ENCODE measurements at places on chromosomes 11 and 22. TPM values are rescaled to one million over a fixed set of nuclear protein-coding genes. Genes with fewer than 3 reads are reported as not detected.

The C11orf24 gene
- total RNA-seq: 68.8 TPM

The GSTP1 gene
- total RNA-seq: 390 TPM

The SLCO2B1 gene
- 71.5 TPM for total RNA-seq

The ACTN3 gene
- not detected for total RNA-seq

The FOLR1 gene
- total RNA-seq: not detected

The TRIM6 gene
- total RNA-seq: 1.7 TPM

DNA sequence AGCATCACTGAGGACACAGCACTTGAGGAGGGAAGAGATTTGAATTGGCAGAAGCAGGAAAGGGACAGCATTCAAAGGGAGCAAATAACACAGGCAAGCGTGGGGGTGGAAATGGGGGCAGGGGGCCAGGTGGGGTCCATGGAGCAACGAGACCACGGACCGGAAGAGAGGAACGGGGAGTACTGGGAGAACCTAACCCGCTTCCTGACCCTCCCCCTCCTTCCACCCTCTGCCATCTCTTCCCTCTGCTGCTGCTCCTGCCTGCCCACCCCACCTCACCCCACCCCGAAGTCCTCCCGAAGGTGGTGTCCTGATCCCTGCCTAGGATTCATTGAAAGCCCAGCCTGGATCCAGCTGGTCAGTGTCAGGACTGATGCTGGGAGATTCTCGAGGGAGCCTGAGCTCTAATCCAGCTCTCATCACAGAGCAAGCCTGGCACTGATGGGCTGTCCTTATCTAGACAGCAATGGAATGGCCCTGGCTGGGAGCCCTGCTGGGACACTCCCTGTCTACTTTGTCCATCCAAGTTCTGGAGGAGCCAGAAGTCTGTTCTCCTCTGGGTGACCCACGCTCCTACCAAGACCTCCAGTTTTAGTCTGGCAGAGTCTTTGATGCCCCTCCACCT lies 105.0 kb downstream of the TRIM29 start:
- DNase-seq: no peak

DNA sequence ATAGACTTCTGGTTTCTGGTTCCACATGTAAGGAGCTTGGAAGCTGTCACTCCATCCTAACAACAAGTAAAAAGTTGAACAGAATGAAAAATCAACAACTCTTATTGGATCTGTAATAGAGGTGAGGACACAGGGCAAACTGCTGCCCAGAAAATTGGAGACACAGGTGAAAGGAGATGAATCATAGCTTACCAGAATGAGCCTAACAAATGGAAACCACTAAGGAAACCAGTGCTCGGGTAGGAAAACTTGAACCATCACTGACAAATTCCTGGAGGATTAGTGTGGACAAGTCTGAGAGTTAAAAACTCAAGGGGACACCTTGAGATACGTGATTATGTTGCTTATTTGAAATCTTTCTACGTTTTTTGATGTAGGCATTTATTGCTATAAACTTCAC lies 52.1 kb downstream of the GDPD4 start:
- DNase-seq: no peak

GRCh38 chr11:94938095-94939055 lies 35.0 kb downstream of the CWC15 start:
- DNase-seq: no peak

DNA sequence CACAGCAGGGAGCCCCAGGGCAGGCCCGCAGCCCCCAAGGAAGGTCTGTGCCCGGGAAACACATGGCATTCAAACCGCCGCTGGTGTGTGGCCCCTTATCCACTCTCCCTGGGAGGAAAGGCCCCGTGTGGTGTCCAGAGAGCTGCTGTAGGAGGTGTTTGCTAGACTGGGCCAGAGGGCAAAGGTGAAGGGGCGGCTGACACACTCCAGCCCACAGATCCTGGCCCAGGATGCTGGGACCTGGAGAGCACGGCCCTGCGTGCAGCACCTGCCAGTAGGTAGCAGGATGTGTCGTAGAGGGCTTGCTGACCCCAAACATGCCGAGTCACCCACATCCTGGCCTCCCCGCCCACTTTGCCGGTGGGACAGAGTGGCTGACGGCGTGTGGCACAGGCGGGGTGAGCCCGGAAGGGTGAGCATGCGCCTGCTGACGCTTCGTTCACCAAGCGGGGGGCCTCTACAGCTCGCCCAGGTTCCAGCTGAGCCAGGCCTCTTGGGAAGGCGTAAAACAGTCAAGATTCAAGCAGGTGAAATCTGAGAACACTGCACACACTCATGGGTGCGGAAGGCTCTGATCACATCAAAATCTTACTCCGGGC lies 11.0 kb downstream of the OSBPL5 start:
- DNase-seq: no peak

- DNase-seq: no peak
Measured at GRCh38 chr11:100612766-100613165, 74.3 kb upstream of the ARHGAP42 start.

- no peak for DNase-seq
Measured at GRCh38 chr11:1125803-1126202, 31.9 kb upstream of the MUC5AC start.

- DNase-seq: peak; percentile 35
Measured at GRCh38 chr11:78646564-78647185, 72.0 kb upstream of the NARS2 start.

DNA sequence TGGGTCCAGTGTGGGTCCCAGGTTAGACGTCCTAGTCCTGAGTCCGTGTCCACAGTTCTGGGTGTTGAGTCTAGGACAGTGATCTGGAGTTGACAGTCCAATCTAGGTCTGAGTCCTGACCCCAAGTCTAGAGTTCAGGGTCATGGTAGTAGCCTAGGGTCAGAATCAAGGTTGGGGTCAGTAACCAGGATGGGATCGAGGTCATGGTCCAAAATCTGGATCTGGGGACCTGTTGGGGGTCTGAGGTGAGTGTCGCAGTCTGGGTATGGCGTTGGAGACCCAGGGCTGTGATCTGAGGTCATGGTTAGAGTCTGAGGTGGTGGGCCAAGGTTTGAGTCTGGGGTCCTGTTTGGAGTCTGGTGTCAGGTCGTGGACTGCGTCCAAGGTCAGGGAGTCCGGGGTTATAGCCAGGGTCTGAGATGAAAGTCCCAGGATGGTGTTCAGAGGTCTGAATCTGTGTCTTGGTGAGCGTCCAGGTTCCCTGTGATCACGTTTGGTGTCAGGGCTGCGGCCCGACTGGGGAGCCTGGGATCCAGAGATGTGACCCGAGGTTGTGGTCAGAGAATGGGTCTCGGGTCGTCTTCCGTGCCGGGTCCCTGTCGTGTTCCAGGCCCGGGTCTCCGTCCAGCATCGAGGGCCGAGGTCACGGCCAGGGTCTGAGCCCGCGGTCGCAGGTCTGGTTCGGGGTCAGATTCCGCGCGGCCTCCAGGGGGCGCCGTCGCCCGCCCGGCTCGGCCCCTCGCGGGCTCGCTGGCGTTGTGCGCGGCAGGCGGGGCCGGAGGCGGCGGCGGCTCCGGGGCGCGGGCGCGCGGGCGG lies 432 bp upstream of the GRK2 start:
- DNase-seq: peak; percentile 82

DNA sequence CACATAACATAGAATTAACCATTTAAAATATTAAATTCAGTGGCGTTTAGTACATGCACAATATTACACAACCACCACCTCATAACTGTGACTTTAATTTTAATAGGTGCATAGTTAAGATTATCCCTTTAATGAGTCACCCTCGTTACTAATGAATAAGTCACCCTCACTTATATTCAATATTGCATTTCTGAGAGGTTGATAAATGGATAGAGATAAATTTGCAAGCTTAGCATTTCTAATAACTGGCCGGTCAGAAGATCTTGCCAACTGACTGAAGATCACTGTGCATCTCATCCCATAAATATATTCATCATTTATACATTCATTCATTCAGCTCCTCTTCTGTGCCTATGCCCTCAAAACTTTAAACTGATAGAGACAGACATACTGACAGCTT lies 243.7 kb downstream of the TTC28 start:
- DNase-seq: no peak

DNA sequence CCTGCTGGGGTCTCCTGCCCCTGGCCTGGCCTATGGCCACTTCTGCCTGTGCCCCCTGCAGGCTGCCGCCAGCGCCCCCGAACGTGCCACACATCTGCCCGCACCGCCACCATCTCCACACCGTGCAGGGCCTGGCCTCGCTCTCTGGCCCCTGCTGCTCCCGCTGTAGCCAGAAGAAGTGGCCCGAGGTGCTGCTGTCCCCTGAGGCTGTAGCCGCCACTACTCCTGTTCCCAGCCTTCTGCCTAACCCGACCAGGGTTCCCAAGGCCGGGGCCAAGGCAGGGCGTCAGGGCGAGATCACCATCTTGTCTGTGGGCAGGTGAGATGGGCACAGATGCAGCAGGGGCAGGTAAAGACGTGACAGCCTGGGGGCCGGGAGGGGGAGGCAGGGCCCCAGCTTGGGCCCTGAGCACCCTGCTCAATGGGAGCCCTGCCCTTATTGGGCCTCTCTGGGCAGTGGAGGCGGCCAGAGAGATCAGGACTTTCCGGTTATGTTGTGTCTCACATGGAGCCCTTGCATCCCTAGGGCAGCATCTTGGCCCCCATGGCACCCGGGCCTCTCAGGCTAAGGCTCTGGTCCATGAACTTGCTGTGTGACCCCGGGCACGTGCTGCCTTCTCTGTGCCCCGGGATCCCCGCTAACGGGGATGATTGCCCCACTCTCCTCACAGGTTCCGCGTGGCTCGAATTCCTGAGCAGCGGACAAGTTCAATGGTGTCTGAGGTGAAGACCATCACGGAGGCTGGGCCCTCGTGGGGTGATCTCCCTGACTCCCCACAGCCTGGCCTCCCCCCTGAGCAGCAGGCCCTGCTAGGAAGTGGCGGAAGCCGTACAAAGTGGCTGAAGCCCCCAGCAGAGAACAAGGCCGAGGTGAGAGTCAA lies 18.5 kb downstream of the RELT start:
- no peak for DNase-seq
